ENCODE measurements at places on chromosomes 12 and 14.

GRCh38 chr12:109277899-109278762, 31.0 kb downstream of the FOXN4 start:
- DNase-seq: peak; percentile 51

- peak; percentile 53 for DNase-seq
Measured at GRCh38 chr14:92880851-92881250, 42.1 kb upstream of the CHGA start.

GRCh38 chr14:88791629-88792472, 902 bp downstream of the EML5 start:
- DNase-seq: no peak

DNA sequence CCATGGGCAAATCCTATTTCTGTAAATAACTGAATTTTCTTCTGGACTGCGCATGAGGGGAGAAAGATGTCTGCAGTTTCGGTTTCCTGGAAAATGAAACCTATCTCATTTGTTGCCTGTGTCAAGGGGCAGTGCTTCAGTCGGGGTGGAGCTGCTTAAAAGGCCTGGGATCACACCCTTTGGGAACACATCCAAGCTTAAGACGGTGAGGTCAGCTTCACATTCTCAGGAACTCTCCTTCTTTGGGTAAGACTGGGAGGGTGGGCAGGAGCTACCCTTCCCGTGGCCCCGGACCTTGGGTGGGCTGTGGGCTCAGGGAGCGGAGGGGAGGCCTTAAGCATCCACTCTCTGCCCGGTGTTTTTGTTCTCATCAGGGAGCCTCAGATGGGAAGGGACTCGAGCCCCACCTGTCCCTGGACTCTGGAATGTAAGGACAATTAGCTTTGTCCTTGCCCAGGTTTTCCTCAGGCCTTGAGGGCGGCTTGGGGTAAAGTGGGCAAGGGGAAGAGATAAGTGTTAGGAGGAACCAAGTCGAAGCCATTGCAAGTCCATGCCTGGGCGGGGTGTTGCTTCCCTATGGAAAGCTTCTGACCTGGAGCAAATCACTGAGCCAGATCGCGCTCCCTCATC, at the start of gene IFI27:
Gene IFI27 (plus strand): TSS at position 185 of the 630 bp plus-strand sequence.
- DNase-seq: no peak

- DNase-seq: peak; percentile 65
Measured at GRCh38 chr14:89485264-89485663, 68.2 kb upstream of the FOXN3 start.

DNA sequence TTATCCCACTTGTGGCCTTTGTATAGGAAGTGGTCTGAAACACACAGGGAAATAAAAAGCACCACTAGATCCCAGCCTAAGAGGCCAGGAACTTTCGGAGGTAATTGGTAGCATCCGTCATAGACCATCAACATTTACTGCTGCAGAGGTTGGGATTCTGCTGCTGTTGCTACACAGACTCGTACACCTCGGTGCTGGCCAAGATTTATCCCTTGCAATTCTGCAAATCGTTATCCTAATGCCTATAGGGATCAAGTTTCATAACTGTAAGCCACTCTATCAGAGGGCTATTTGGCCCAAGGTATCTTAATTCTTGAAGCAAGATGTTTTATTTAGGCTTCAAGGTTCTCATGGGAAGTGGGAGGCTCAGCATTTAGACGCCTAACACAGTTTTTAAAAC, 913.6 kb downstream of the GALC start:
- no peak for DNase-seq

DNA sequence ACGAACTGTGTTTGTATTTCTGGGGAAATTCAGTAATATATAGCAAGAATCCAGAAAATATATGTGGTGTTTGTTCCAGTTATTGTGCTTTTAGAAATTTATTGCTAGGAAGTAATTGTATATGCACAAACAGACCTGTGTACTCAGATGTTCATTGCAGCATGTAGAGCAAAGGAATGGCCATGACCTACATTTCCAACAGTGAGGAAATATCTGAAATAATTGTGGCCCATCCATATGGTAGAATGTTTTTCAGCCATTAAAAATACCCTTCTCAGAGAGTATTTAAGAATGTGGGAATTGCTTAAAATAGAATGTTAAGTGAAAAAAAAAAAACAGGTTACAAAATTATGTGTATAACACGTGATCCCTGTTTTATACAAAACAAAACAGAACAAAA, 77.3 kb downstream of the TMX1 start:
- no peak for DNase-seq

GRCh38 chr14:91511043-91511383, 903 bp upstream of the PPP4R3A start:
- DNase-seq: no peak

DNA sequence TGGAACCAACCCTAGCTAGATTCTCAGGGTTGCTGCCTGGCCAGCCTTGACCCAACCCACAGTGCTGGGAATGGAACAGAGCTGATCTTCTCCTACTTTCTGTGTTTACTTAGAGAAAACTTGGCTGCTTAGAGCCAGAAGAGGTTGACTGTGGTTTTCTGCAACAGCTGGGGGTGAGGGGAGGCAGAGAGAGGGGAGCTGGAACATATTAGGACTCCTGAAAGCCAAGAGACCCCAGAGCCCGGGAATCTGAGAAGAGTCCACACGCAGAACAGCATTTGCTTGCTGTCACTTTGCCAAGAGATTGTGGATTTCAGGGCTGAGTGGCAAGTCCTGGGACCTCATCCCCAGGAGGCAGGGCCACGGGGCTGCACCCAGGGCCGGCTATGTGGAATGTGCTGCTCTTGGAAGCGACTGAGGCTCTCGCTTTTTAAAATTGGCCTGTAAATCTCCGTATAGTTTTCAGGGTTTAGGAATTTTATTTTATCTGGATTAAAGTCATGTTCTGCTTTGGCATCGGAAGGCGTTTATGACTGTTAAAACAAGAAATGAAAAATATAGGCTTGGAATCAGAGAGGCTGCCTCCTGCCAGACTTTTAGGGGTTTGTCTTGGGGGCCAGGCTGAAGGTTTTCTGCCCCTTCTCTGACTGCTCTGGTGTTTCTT, 22.3 kb upstream of the MED13L start:
- DNase-seq: no peak

- no peak for DNase-seq
Measured at GRCh38 chr12:121533394-121534090, 47.3 kb downstream of the KDM2B start.

DNA sequence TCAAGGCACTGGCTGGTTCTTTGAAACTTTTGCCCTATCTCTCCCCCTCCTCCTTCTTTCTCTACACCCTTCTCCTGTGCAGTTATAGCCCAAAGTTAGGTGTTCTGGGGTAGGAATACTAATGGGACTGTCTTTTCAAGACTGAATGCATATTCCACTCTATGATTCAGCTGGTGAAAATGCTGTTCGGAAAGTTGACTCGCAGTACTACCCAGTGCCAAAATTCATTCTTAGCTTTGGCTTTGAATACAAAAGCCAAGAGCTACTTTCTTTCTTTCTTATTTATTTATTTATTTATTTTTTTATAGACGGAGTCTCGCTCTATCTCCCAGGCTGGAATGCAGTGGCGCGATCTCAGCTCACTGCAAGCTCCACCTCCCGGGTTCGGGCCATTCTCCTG, 249.2 kb downstream of the ETNK1 start:
- DNase-seq: no peak

- no peak for DNase-seq
Measured at GRCh38 chr14:70856851-70857495, 47.7 kb upstream of the MAP3K9 start.

- no peak for DNase-seq
Measured at GRCh38 chr12:85807730-85808129, 28.5 kb downstream of the RASSF9 start.

GRCh38 chr12:1527789-1528188, 66.6 kb downstream of the FBXL14 start:
- no peak for DNase-seq

GRCh38 chr14:78448164-78449094, 278.3 kb downstream of the NRXN3 start:
- DNase-seq: peak; percentile 32

- no peak for DNase-seq
Measured at GRCh38 chr12:117884161-117884560, 84.6 kb downstream of the KSR2 start.

DNA sequence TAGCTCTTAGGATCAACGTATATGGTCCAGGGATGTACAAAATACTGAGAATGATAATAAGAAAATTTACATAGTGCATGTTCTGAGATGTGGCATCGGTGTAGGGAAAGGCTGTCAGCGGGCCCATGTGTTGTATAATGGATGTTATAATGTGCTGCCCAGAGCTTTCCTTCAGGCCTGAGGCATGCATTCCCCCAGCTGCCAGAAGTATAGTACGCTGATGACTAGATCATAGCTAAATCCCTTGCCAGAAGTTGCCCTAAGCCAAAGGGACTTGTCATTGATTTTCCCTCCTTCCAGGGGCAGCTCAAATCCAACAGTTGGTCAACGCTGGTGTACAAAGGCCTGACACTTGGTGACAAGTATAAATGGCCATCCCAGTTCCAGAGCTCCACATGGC, 6.5 kb upstream of the OR11G2 start:
- no peak for DNase-seq
